ENCODE measurements at places on chromosomes 2 and 18.

GRCh38 chr18:8548186-8548585, 61.1 kb upstream of the RAB12 start:
- DNase-seq = no peak

- no peak for DNase-seq
These were observed 95.4 kb downstream of the RTN4 start for GRCh38 chr2:54954705-54955357.

DNA sequence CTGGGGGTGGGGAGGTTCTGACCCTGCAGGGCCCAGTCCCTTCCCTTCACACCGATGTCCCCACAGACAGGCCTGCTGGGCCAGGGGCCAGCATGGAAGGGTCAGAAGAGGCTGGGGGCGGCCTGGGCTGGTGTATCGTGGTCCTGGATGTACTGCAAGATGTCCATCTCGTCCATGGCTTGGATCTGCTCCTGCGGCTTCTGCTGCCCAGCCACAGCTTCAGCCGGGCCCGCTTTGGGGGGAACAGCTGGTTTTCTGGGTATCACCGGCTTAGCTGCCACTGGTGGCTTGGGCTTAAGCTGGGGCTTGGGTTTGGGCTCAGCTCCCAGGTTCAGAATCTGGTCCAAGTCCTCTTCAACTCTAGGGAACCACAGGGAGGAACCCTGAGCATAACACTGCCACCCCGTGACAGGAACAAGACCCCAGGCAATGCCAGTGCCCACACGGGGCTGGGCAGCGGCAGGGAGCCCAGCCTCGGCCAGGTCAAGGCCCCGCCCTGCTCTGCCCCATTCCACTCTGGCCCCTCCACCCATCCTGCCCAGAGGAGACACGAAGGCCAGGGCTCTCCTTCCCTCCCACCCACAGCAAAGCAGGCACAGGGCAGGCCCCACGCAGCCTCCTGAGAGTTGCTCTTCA, 31.9 kb downstream of the HS1BP3 start:
- DNase-seq = no peak

DNA sequence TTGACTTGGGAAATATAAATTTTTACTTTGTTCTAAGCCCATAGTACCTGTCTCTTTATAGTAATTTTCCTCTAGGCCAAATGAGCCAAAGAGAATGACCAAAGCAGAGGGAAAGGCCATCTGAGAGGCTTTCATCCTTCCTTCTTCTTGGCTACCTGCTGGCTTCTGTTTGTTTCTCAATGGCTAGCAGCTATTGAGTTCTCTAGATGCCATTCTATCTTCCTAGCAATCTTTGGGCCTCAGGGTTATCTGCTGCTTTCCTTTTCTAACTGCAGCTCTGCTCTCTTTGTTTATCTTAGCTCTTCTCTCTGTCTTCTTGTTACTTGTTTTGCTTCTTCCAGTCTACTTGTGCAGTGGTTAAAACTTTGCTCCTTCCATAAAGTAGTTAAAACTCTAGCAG, 601.1 kb upstream of the NRXN1 start:
- no peak for DNase-seq

- no peak for DNase-seq
These were observed 68.1 kb downstream of the TMEM247 start for GRCh38 chr2:46547223-46548102.

All from GM13977 (cell line).